Fibroblast of skin of right quadriceps (primary cell): ENCODE measurements at places on chromosomes 11 and 22.

DNA sequence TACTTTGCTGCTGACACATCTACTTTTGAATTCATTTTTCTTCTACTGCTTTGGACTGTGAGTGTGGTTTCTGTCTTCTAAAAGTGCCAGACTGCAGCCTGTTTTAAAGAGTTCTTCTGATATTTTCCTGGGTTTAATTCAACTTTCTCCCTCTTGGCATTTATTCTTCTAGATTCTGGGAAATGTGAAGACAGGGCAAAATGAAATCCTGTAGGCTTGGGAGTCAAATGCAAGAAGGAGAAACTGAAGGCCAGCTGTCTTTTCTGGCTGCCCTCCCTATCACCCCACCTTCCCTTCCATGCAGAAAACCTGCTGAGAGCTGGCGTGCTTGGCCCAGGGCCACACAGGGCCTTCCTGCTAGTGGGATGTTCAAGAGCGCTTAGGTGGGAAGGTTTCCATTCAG is 7.6 kb downstream of the ZNF70 start:
- no peak for DNase-seq

DNA sequence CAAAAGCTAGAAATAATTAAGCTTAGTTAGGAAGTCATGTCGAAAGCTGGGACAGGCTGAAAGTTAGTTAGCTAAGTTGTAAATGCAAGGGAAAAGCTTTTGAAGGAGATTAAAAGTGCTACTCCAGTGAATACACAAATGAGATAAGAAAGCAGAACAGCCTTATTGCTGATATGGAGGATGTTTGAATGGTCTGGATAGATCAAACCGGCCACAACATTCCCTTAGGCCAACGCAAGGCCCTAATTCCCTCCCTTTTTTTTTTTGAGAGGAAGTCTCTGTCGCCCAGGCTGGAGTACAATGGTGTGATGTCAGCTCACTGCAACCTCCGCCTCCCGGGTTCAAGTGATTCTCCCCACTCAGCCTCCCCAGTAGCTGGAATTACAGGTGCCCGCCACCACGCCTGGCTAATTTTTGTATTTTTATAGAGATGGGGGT is 23.3 kb upstream of the WEE1 start:
- no peak for DNase-seq

- DNase-seq: peak; percentile 57
Measured at GRCh38 chr22:31106731-31107177, 614 bp downstream of the SELENOM start.

DNA sequence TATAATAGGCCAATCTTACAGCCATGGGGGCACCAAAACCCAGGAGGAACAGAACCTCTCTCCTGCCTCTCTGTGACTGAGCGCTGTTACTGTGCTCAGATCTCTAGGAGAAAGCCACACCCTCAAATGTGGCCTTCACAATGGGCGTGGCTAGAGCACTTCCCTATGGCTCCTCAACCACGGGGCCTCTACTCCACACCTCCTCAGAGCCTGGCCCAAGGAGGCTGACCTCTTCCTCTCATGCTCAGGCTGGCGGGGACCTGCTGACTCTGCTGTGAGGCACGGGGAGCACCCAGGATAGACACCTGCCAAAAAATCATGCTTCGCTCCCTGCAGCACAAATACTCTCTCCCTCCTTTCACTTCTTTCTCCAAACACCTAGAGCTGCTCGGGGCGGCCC is 41.0 kb downstream of the C11orf58 start:
- DNase-seq: no peak

DNA sequence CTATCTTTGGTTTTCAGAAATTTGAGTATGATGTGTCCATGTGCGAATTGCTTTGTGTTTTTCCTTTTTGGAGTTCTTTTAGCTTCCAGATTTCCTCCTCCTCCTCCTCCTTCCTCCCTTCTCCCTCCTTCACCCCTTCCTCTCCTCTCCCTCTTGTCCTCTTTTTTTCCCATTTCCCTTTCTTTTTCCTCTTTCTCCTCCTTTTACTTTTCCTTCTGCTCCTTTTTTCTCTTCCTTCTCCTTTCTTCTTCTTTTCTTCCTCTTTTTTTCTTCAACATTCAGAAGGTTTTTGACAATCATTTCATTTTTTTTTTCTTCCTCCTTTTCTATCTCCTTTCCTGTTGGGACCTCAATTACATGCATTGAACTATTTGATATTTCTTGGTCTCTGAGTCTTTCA is 104.9 kb downstream of the TMEM135 start:
- DNase-seq: no peak

GRCh38 chr11:68092411-68092810 is 28.8 kb downstream of the CHKA start:
- no peak for DNase-seq

GRCh38 chr11:20162824-20163782 is 2.8 kb upstream of the DBX1 start:
- DNase-seq: no peak

GRCh38 chr22:40040927-40041326 is 46.2 kb downstream of the FAM83F start:
- peak; percentile 86 for DNase-seq

- peak; percentile 96 for DNase-seq
Measured at GRCh38 chr11:27201454-27202302, 161.1 kb downstream of the BBOX1 start.

DNA sequence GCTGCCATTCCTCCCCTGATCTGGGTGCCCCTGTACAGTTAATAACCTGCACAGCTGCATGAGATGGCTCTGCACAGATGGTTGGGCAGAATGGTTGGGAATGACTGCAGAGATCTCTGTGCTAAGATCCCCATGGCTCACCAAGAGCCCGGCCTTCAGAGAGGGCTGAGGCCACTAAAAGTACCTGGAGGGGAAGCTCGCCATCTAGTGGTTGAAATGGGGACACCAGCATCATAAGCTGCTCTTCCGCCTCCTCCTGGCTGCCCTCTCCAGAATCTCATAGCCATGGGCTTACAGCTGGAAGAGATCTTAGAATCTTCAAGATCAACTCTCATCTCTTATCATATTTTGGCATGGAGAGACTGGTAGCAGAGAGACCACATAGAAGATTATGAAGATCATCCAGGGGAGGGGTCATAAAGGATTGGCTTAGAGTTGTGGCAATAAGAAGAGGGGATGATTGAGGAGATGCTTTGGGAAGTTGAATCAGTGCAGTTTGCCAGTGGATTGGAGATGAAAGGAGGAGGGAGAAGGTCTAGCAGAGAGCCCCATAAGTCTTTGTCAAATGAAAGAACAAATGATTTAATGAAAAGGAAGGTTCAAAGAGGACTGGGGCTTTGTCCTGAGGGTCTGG is 22.0 kb upstream of the TLCD5 start:
- peak; percentile 58 for DNase-seq

- DNase-seq: no peak
Measured at GRCh38 chr11:92580908-92581307, 356.3 kb downstream of the FAT3 start.

DNA sequence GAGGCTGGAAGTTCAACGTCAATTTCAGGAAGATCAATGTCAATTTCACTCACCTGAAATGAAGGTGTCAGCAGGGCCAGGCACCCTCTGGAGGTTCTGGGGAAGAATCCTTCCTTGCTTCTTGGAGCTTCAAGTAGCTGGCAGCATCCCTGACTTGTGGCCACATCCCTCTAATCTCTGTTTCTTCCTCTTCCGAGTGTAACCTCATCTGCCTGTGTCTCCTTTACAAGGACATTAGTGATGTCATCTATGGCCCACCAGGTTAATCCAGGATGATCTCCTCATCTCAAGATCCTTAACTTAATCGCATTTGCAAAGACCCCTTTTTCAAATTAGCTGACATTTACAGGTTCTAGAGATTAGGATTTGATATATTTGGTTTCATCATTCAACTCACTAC is 240.8 kb upstream of the MTNR1B start:
- DNase-seq: no peak

DNA sequence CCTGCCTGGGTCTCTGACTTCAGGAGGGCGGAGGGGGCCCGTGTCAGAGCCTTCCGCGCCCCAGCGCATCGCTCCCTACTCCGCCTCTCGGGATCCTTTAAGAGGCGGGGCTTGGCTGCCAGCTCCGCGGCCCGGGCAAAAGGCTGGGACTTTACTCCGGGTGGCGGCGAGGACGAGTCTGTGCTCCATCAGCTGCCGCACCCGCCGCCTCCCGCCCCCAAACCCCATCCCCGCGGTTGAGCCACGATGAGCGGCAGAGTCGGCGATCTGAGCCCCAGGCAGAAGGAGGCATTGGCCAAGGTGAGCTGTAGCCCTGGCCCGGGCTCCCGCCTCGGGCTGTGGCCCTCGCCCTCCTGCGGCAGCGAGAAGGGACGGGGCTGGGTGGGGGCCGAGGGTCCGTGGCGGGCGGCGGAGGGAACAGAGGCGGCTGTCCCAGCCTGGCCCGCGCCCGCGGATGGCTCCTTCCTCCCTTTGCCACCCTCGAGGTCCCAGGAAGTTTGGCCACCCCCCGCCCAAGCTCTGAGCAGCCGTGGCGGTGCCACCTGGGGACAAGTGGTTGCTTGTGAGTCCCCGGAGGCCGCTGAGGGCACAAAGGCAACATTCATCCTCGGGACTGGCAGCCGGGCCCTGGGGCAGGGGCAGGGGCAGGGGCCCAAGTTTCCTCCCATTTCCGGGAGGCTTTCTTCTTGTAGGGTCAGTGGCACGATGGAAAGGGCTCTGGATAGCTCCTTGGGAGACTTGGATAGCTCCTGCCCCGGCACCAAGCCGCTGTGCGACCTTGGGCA is at the start of gene SEC14L2:
Gene SEC14L2 (plus strand): TSS at position 148 of the 785 bp plus-strand sequence. CDS start 99 bp downstream, at position 247.
- peak; percentile 53 for DNase-seq

GRCh38 chr11:33830903-33831648 is 56.8 kb upstream of the FBXO3 start:
- DNase-seq: no peak

DNA sequence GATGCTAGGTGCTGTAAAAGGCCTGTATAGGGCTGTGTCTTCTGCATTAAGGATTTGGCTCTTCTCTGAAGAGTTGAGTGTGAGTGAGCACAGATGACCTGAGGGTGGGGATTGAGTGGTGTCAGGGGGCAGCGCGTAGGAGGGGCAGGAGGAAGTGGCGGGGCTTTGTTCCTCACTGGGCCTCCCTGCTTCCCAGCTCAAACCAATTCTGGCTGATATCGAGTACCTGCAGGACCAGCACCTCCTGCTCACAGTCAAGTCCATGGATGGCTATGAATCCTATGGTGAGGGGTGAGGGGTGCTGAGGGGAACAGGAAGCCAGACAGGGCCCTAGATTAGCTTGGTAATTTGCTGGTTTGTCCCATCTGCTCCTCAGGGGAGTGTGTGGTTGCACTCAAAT is 9.1 kb downstream of the PHOX2A start:
- DNase-seq: no peak

DNA sequence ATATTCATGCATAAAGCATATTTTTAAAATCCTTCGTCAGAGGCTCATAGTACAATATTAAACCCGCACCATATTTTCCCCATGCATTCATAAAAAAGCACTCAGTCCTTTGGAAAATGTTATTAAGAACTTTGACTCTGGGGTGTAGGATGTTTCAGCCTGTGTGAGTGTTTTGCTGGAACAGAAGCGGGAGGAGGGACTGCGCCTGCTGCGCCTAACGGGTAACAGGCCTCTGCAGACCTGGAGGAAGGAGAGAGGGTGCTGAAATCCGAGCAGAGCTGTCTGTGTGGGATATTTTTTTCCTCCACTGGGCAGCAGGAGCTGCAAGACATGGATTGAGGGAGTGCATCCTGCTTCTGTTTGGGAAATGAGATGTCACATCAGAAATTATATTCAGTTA is 483.0 kb downstream of the BRD1 start:
- DNase-seq: no peak

DNA sequence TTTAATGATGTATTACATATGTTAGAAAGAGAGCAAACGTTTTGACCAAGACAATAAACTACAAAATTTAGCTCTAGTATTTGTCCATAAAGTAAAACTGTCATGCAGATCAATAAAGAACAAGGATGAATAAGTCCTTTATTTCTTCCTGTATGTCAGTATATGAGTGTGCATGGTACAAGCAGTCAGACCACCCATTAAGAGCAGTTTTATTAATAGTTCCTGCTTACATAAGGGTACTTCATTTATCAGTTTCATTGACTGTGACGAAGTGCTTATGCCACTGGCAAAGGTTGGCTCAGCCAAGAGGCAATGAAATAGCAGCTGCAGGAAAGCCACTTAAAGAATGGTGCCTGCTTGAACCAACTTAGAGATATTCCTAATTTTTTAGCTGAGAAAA is 913.0 kb upstream of the CNTN5 start:
- no peak for DNase-seq

- DNase-seq: peak; percentile 60
Measured at GRCh38 chr11:13338019-13338426, 60.4 kb downstream of the BMAL1 start.

GRCh38 chr11:5508605-5509004 is 1.2 kb downstream of the UBQLN3 start:
- DNase-seq: no peak

DNA sequence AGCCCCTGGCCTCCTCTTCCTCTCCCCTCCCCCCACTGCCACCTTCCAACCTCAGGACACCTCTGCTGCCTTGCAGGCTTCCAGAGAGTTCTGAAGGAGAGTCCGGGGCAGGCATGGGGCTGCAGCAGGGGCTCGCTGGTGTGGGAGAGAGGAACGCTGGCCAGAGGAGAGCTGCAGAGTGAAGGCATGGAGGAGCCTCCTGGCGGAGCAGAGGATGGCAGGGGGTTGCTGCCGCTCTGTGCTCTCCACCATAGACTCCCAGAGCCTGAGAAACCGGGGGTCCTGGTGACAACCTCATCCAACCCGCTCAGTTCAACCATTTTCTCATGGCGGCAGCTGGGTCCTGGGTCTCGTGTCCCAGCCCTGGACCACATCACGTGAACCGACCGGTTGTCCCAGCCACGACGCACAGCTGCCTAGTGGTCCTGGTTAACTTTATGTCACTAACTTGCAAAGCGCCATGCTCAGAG is 17.5 kb downstream of the MRGPRG start:
- DNase-seq: no peak

GRCh38 chr22:36568846-36569245 is 39.9 kb upstream of the EIF3D start:
- no peak for DNase-seq

DNA sequence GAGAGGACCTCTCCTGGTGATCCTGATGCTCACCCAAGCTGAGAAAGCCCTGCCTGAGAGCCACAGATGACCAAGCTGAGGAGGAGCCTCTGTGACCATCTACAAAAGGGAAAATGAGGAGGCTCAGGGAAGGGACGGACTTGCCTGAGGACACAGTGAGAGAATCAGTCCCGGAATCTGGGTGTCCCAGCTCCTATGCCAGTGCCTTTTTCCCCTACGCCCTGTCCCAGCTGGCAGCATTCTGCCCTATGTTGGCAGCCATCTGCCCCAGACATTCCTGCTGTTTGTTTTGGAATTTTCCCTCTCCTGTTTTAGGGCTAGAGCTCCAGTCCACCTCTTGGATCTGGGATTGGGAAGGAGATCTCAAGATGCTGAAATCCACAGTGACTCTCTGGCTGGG is 54.6 kb downstream of the C11orf58 start:
- no peak for DNase-seq

GRCh38 chr11:35740061-35740799 is 77.7 kb downstream of the TRIM44 start:
- DNase-seq: no peak
